ENCODE measurements at places on chromosomes 13 and 19.

- no peak for DNase-seq
These were observed 1.5 kb upstream of the TFDP1 start for GRCh38 chr13:113582841-113583631.

- DNase-seq: peak; percentile 73
These were observed 407 bp upstream of the ZNF550 start for GRCh38 chr19:57560049-57560491.

DNA sequence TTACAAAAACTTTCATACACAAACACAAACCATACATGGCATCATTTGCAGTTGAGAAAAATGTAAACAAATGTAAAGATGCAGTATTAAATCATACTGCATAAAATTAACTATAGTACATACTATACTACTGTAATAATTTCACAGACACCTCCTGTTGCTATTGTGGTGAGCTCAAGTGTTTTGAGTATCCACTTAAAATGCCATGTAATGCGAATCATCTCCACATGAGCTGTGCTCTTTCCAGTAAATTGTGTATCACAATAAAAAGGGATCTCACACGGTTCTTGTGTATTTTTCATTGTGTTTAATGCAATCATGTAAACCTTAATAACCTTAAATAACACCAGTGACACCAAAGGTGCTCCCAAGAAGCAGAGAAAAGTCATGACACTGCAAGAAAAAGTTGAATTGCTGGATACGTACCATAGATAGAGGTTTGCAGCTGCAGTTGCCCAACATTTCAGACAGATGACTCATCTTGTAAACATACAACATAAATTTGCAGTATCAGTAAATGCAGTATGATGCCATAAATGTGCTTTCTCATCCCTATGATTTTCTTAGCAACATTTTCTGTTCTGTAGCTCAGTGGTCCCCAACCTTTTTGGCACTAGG lies 166.6 kb downstream of the RAP2A start:
- DNase-seq: peak; percentile 75

- DNase-seq: no peak
These were observed 9.7 kb upstream of the ZNF709 start for GRCh38 chr19:12494260-12494860.

DNA sequence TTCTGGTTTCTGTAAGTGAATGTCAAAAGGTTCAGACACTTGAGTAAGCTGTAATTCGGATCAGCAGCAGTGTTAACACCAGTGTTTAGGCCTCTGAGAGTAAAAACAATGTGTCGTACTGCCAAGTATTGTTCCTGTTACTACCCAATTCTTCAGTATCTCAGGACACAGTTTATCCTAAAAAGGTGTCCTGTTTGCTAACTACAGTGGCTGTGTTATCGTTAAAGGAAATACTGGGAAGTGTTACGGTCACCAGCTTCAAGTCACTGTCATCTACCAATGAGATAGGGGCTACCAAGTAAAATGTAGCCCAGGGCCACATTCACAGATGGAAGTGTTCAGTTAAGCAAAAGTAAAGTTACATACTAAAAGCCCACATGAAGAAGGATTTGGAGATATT lies 2.3 kb upstream of the UPF3A start:
- no peak for DNase-seq

GRCh38 chr13:43200736-43201135 lies 177.3 kb downstream of the DNAJC15 start:
- no peak for DNase-seq

GRCh38 chr19:56917529-56917928 lies 77.0 kb upstream of the PEG3 start:
- no peak for DNase-seq

GRCh38 chr13:65336916-65337315 lies 1893.2 kb downstream of the PCDH9 start:
- peak; percentile 69 for DNase-seq

DNA sequence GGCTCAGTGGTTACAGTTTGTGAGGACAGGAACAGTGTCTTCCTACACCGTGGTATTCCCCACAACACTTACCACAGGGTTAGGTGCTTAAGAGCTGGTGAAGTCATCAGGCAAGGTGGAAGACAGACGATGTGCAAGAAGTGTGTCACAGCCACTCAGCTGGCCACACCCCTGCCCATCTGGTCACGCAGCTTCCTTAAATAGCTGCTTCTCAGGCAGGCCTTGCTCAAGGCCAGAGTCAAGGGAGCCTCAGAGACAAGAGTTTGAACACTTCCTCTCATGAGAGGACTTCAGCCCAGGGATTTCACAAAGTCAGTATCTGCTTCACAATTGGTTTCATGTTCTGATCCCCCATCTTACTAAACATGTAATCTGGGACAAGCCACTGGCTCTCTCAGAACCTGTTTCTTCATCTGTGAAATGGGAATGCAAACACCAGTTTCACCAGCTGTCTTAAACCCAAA lies 80.3 kb upstream of the FRY start:
- DNase-seq: peak; percentile 22

DNA sequence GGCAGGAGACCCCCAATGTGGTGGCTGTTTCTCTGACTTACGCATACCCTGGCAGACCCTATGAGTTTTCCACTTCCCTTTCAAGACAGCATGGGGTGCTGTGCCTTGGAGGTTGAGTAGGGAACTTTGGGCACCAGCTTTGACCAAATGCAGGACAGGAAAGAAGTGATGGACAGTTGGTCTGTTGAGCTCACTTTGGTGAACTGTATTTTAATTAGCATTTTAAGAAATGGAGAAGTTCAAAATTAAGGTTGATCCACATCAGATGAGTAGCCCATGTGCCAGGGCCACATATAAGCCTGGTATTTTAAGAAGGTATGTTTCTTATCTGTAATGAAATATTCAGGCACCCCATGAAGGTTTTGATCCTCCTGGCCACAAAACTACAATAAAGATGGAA lies 46.1 kb upstream of the RAP2A start:
- DNase-seq: no peak

DNA sequence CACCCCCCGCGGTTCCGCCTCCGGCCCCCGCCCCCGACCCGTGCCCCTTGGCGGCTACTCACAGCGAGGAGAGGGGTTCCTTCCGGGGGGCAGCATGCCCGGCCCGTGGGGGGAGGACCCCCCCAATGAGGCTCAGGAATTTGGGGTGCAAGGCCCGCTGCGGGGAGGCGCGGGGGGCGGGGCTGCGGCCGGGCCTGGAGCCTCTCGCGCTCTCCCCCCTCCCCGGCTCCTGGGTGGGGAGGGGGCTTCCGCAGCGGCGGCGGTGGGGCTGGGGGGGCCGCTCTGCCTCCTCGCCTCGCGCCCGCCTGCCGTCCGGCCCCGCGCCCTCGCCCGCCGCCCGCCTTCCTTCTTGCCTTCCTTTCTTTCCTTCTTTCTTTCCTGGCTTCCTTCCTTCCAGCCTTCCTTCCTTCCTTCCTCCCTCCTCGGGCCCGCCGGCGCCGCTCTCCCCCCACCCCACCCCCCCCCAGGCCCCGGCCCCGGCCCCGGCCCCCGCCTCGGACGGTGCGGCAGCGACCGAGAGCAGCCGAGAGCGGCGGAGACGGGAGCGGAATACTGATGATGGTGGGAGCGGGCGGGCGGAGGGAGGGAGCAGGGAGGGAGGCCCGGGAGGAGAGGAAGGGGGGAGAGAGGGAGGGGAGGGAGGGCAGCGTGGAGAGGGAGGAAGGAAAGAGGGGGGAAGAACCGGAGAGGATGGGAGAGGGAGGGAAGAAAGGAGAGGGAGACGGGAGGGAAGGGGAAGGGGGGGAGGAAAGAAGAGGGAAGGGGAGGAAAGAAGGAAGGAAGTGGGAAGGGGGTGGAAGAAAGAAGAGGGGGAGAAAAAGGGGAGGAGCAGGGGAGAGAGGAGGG lies at the start of gene LRRC4B:
TSS of gene LRRC4B (minus strand) at position 554 of the 846 bp plus-strand sequence. CDS start 19,597 bp downstream, outside the sequence.
- DNase-seq: no peak

DNA sequence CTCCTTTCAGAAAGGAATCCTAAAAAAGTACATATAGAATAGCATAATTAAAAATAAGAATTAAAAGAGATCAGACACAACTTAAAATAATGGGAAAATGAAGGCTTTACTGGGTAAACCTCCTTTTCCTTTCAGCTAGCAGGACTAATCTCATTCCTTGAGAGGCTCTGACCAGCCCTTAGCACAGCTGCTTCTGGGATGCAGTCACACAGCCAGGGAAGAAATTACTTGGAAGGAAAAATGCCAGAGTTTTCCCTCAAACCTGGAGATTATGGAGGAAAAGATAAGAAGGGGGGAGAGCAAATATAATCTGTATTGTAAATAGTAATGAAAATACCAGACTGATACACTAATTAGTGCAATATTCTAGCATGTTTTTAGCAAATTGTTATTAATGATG lies 91.8 kb downstream of the LRCH1 start:
- DNase-seq: no peak

DNA sequence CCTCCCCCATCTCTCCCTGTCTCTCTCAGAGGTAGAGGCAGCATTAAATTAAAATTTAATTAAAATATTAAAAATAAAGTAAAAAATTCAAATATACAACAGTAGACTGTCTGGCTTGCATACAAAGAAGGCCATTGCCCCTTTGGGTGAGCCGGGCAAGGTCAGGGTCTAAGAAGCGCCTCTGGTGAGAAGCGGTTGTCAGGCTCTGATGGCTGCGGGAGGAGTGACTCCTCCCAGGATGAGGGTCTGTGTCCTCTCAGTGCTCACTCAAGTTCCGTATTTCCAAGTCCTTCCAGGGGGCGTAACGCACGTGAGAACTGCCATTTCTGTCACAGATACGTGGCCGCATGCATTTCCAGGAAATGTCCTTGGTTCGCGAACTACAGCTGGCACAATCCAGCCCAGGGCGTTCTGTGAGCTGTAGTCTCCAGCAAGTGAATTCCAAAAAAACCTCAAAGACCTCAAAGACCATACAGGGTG lies 737 bp upstream of the ZNF181 start:
- no peak for DNase-seq

DNA sequence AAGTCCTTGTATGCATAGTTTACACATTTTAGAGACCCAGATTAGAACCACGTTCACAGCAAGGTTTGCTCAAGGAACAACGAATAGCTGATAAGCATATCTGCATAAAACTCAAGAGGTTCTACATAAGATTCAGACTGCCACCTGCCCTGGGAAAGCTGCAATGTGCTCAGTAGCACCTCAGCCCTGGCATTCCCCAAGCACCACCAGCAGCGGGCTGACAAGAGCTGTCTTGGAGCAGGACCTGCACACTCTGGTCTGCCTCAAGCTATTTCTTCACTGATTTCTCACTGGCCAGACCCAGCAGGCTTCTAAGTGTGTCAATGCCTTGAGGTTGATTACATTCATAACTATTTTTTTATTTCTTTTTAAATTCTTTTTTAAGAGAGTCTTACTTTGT lies 65.8 kb upstream of the UQCRFS1 start:
- no peak for DNase-seq

DNA sequence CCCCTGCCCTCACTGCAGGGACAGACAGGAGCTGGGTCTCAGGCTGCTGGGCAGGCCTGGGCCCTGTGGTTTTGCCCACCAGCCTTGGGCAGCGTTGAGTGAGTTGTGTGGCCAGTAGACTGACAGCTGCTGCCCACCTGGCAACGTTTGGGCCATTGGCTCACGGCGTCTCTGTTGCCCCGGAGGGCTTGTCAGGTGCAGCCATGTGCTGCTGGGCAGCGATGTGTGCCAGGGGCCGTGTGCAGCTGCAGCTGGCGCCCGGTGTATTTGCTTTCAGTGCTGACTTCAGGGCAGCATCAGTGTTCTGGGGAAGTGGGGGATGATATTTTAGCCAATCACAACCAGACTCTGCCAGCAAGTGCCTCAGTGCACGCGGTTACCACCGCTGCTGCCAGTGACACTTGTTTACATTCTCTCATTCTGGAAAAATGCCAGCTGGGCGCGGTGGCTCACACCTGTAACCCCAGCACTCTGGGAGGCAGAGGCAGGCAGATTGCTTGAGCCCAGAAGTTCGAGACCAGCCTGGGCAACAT lies 10.6 kb downstream of the FZR1 start:
- DNase-seq: no peak

- DNase-seq: no peak
These were observed 3.6 kb downstream of the FAM187B start for GRCh38 chr19:35224681-35225571.

GRCh38 chr13:48729856-48730255 lies 76.1 kb downstream of the CYSLTR2 start:
- no peak for DNase-seq

GRCh38 chr13:101697745-101698144 lies 245.3 kb downstream of the ITGBL1 start:
- no peak for DNase-seq

- DNase-seq: no peak
These were observed 4.8 kb downstream of the PDX1 start for GRCh38 chr13:27924529-27925141.

Measured in fibroblast of skin of right biceps (primary cell).